ENCODE measurements at places on chromosomes 7 and 10.

DNA sequence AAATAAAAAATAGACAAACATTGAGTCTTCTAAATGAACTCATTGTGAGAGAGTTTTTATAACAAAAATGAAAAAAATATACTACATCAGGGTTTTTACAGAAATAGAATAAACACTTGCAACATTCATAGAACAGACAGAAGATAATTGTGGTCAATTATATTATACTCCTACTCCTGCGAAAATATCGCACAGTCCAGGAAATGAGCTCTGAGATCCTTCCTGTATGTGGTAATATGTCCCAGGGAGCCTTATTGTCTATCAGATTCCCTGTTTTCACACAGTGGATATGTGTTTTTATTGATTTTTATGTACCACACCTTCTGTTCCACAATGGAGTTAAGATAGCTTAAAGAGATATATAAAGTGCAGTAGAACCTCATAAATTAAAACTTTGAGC, 27.5 kb upstream of the RELN start:
- DNase-seq = no peak

DNA sequence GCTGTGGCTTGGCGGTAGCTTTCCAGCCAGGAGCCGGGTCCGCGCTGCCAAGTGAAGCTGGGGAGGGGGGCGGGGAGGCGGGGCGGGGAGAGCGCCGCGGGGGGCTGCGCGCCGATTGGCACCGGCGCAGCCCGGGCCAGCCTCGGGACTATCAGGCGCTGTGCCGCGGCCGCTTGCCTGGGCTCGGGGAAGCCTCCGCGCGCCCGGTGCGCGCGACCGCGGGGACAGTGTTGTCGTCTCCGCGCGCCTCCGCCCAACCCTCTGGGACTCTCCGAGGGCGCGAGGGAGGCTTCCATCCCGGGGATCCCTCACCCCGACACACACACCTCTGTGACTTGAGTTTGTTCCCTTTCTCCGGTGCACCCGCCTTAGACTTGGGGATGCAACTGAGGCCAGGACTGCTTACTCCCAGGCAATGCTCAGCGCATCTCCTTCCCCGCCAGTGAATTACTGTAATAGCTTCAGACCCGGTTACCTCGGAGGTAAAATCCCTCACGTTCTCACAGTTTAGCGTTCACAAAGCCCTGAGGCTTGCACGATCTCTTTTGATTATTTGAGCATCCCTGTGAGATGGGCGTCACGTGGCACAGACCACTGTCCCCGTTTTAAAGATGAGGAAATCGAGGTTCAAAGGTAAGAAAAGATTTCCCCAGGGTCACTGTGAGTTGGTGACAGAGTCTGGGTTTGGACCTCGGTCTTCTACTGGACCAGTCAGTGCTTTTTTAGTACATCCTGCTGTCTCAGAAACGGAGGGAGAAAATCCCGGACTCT, at the start of gene NKX1-2:
NKX1-2 (minus strand) TSS at position 24 of the 771 bp plus-strand sequence. CDS start 92 bp downstream, outside the sequence.
- DNase-seq = no peak

DNA sequence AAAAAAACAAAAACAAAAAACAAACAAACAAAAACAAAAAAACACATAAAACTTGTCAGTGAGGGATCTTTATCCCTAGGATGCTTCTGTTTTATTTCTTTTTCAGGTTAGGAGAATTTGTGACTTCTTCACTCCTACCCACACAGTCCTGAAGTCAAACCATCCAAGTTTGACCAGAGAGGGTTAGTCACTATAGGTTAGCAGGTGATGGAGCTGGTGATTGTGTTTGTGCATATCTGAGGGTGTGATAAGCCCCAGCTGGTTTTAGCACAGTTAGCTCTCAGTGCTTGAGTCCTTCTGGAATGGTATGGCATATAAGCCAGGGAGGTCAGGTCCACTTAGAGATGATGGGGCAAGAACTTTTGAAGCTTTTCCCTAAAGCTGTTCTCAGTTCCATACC, 11.8 kb upstream of the IKZF1 start:
- no peak for DNase-seq

DNA sequence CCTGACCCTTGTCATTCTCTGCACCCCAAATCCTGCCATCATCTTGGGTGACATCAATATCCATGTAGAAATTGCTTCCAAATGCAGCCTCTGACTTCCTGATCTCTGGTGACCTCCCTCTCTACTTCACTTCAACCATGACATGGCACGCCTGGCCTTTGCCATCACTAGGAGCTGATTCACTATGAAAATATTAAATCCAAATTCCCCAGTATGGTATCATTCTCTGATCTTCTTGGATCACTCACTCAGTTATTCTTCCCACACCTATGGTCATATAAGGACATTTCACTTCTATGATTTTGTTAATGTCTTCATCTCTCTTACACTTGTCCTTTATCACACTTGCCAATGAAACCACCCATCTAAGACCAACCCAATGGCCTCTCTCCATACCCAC, 73.7 kb upstream of the ODAD2 start:
- peak; percentile 18 for DNase-seq

DNA sequence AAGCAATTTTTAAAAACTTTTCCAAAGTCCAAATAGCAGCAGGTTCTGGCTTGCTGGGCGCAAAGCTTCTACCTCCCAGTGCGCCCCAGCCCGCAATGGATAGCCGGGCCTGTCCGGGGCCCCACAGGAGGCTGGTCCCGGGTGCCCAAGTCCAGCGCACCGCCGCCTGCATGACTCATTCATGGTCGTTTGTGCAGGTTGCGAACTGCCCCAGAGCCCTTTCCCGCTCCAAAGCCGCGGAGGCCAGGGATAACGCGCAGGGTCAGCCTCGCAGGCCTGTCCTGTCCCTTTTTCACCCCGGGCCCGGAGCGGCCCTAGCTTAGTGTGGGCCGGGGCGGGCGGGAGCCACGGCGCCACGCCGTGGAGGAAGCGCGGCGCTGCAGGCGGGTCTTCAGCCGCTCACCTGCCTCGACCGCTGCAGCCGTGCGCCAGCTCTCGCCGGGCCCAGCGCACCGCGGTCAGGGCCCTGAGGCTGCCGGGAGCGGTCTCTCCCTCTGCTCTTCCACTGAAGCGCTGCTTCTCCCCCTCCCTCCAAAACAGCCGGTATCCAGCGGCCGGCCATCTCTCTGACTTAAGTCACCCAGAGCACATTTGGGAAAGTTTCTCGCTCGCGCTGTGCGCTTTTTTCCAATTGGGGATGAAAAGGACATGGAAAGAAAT, 1.7 kb upstream of the EGR2 start:
- peak; percentile 66 for DNase-seq

DNA sequence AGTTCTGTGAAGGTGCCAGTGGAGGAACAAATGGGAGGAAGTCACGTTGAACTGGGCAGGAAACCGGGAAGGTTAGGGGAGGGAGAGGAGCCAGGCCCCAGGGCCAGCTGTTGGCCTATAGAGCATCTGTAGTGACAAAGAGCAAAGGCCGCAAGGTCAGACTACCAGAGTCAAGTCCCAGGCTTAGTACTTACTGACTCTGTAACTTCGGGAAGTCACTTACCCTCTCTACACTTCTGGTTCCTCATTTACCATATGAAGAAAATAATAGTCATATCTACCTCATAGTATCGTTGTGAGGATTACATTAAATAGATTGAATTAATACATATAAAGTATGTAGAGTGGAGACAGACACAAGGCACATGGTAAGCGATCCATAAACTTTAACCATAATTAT, 101.8 kb upstream of the FZD1 start:
- DNase-seq = no peak

DNA sequence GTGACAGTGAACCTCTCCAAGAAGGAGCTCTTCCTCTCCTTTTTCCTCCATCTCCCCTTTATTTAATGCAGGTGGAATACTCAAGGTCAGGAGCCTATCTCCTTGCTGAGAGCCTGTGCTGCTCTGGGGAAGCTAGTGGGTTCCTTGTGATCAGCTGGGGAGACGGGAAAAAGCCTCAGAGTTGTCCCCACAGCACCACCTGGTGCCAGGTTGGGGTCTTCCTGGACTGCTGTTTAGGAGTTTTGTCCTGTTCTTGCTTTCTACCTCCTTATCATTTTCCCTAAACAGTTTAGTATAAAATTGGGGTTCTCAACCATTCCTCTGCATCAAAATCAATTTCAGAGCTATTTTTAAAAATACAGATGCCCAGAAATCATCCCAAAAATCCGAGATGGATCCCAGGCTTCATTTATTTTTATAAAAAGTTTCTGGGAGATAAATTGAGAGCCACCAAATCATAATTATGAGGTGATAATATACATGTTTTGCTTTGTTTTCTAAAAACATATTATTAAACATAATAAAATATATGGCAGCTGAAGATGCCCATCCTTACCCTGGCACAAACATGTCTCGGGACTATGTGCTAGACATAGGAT, 44.3 kb downstream of the MACC1 start:
- DNase-seq = peak; percentile 41

- no peak for DNase-seq
Measured at GRCh38 chr7:157930926-157931466, 594.2 kb downstream of the DNAJB6 start.

DNA sequence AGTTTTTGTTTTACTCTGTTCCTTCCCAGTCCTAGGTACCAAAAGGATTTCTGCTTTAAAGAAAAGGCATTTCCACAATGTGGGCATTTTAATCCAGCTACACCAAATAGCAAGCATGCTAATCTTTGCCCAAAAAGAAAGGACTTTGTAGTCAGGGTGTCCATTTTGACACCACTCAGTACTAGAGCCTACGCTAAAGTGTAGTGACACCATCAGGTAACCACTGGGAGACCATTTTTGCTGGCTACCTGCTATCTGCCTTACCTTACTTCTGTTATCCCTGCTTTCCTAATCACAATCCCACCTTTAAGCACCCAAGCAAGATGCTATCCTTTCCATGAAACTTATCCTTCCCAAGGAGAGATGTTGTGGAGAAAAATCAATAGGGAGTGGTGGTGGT, 129.7 kb downstream of the VPS50 start:
- no peak for DNase-seq

GRCh38 chr10:98196985-98197384, 62.5 kb downstream of the R3HCC1L start:
- DNase-seq = no peak

DNA sequence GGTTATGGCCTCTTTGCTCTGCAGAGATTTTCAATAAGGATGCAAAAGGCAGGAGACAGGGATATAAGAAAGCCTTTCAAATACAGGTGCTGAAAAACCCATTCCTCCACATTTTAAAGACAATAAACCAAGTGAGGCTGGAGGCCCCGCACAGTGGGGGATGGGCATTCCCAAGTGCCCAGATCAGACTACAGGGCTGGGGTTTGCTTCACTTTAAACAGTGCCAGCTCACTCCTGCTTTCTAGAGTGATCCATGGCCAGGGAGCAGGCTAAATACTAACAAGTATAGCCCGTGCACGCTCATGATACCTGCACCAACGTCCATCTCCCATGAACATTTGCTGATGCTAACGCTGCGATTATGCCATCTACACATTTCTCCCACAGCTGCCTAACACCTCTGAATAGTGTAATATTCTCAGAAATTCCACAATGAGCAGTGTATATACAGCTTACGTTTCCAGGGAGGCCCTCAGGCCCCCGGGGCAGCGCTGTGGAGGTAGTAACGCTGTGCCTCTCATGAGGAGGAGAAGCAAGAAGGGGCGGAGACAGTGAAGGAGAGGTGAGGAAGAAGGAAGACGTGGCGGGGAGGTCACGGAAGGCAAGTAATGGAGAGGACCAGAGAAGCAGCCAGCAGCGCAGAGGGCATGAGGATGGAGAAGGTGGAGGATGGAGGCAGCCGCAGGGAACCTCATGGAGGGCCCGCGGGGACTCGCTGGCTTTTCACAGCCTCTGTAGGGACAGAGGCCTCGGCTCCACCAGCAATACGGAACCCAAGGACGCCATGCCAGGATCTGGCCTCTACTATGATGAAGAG, 141.7 kb downstream of the USP6NL start:
- no peak for DNase-seq

DNA sequence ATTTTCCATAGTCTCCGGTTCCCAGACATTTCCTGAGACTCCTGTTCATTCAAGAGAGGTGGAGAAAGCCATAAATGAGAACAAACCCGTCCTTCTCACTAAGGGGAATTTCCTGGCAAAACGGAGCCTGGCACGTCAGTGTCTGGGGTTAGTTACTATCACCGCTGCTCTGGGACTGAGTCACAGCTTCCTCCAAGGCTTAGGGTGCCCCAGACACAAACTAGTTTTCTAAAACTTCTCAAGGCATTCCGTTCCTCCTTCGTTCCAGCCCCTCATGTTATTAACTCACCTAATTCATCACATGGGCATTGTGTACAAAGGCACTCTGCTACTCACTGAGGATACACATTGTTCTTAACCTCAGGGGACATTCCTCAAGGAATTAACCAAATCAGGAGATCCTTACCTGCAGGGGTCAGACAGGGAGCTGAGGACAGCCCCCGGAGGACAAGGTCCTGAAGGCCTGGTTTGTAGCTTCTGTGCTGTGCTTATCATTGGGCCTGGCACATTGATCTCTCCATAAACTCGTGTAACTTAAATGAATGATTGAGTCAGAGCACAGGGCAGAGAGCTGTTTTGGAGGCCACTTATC, 103.0 kb upstream of the KLF6 start:
- DNase-seq = peak; percentile 85

- no peak for DNase-seq
Measured at GRCh38 chr10:11927746-11928145, 104.6 kb downstream of the PROSER2 start.

GRCh38 chr7:77501192-77501515, 35.9 kb upstream of the PTPN12 start:
- no peak for DNase-seq

DNA sequence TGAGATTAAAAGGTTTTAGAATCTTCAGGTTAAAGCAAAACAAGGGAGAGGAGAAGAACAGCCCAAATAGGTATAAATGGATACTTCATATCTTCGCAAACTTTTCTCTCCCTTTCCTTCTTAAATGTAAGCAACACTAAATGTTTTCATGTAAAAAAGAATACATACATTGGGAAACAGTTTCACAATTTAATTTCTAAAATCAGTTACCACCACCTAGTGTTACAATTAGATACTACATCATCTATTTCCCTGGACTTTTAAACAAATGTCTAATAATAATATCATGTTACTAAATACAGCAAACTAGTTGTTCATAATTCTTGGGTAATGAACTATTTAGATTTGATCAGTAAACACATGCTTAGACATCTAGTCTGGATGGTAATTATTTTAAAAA, 35.8 kb downstream of the MINDY3 start:
- peak; percentile 39 for DNase-seq

- no peak for DNase-seq
Measured at GRCh38 chr7:100946766-100947365, 2.5 kb upstream of the MUC3A start.

- DNase-seq = no peak
Measured at GRCh38 chr10:93856349-93857145, 37.2 kb upstream of the SLC35G1 start.

DNA sequence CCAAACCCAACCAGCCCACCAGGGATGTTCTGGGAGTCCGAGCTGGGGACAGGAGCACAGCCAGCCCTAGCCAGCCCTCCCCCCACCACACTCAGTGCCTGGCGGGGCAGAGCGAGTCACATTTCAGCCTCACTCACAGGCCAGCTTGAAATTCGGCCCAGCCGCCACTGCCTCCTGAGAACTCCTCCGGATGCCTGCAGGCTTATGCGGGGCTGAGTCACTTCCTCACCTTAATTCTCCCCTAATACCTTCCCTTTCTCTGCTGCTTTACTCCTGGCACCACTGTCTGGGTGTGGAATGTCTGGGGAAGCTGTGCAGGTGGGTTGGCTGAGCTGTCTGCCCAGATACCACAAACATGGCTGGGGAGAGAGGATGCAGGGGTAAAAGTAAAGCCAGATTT, 22.6 kb upstream of the DLG5 start:
- peak; percentile 47 for DNase-seq
